Stimulated activated naive CD4-positive, alpha-beta T cell treated with Interleukin-2 at 50 U/mL for 16 hours (primary cell): ENCODE measurements at places on chromosomes 7 and 10.

DNA sequence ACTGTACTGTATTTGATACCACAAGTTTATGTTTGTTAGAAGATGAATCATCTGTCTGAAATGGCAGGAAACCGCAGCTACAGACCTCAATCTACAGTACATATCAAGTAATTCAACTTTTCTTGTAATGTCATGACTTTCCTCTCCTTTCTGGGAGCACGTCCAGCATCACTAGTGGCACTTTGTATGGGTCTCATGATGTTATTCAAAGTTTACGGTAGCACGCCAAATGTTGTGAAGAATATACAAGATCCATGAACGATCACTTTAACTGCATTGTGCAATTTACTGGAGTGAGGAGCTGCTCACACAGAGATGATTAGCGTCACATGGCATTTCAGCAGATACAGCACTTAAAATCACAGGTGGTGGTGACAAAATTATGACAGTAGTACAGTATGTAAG lies 257.8 kb upstream of the GNAI1 start:
- DNase-seq, result no peak

DNA sequence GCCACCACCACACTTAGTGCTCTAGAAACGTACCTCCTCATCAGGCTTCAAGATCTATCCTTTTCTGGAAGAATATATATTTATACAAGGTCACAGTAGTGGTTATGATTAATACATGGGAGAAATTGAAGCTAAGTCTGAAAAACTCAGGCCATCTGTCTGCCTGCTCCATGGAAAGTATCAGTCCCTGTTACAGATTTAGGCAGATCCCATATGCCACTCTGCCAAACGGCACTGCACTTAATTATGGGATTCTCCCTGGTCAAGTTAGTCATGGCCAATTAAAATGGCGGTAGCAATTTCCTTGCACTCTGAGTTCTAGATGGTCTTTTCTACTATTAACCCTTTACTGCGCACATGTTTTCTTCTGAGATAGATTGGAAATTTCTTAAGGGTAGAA lies 740.0 kb downstream of the SUGCT start:
- DNase-seq, result no peak

GRCh38 chr7:158489462-158490155 lies 98.0 kb downstream of the PTPRN2 start:
- no peak for DNase-seq

DNA sequence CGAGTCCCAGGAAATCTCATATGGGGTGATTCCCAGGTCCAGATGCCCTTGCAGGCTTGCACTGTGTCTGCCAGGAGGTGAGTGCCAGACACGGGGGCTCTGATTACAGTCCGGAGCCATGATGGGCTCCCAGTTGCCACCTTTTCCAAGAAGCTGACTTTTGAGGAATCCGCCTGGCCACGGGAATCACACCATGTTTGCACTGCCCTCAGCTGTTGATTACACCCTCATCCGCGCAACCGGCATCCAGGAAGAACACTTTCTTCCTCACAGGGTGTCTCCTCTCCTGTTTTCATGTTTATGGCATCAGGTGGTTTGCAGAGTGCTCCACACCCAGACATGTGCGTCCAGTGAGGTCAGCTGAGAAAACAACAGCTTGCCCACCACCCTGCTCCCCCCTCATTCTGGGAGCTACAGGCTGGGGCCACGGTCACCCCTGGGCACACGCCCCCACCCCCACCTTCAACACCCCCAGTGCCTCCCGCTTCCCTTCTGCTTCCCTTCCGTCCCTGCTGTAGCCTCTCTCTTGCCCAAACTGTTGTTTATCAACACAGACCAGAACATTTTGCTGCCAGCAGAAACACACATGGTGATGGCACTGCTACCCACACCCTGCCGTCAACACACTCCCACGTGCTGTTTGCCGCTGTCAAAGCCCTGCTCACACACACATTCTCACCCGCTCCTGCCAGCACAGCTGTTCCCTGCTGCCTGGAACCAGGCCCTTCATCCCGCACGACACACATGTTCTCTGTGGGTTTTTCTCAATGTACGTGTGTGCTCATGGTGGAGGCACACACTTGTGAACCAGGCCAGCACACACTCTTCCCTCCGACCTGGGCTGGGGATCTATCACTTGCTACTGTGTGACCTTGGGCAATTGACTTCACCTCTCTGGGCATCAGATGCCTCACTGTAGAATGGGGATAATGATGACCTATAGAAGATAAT lies 35.8 kb downstream of the DDIT4 start:
- no peak for DNase-seq

GRCh38 chr10:112376396-112376790 lies 2.5 kb downstream of the ACSL5 start:
- no peak for DNase-seq

DNA sequence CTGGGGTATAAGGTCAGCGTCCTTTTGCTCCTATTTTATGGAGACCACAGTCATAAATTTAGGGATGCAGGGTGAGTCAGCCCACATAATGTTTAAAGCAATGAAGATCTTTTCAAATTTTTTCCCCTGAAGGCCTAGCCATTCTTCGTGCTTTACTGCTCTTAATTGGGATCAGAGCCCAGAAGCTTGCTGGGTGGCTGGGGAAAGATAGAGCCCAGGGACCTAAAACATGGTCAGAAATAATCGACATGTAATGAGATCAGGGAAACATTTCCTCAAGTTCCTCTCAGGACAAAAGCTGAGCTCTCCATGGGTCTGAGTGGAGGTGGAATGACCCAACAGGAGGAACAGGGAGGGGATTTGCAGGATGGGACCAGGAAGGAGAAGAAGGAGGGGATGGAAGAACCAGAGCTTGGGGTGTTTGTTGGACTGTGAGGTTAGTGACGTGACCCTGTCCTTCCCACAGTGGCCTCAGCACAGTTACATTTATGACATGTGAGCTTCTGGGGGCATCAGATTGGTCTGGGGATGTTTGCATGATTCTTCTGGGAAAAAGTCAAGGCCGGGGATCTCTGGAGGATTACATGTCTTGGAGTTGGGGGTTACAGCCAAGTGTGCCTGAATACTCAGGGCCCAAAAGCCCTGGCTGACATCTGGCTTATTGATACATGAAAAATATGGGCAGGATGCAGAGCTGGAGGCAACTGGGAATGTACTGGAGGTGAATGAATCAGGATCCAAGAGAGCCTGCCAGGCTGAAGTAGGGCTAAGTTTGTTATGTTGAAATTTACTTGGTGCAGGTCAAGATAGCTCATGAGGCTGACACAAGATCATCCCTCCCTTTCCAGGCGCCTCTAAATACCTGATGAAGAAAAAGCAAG lies 477.9 kb downstream of the RPS24 start:
- DNase-seq, result no peak

DNA sequence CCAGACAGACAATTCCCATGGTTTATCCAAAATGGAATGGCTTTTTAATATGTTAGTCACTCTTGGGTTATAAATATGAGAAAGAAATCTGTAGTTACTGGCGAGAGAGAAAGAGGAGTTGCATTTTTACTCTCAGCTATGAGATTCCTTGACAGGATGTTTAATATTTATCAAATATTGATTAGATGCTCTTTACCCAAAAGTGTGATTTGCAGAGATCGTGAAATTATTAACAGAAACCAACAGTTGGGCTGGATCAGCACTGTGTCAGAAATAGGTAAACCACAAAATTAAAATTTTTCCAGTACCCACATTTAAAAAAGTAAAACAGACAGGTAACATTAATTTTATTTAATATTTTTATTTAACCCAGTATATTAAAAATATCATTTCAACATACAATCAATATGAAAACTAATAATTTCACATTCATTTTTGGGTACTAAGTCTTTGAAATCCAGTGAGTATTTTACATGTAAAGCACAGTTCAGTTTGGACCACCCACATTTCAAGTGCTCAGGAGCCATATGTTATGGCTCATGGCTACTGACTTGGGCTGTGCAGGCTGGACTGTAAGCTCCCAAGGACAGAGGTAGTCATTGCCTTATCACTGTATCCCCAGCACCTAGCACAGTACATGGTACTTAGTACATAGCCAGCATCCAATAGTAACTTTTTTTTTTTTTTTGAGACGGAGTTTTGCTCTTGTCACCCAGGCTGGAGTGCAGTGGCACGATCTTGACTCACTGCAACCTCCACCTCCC lies 42.5 kb downstream of the KLHDC10 start:
- no peak for DNase-seq

- DNase-seq, result no peak
Measured at GRCh38 chr10:99827936-99828335, 45.5 kb downstream of the ABCC2 start.

- no peak for DNase-seq
Measured at GRCh38 chr10:128091636-128092210, 34.5 kb downstream of the MKI67 start.

GRCh38 chr7:26348234-26348851 lies 56.7 kb downstream of the SNX10 start:
- DNase-seq, result no peak

GRCh38 chr10:111837086-111837485 lies 346.5 kb downstream of the GPAM start:
- no peak for DNase-seq

GRCh38 chr7:55233001-55233400 lies 132.1 kb upstream of the LANCL2 start:
- DNase-seq, result no peak
